ENCODE measurements at places on chromosomes 13 and 19.

DNA sequence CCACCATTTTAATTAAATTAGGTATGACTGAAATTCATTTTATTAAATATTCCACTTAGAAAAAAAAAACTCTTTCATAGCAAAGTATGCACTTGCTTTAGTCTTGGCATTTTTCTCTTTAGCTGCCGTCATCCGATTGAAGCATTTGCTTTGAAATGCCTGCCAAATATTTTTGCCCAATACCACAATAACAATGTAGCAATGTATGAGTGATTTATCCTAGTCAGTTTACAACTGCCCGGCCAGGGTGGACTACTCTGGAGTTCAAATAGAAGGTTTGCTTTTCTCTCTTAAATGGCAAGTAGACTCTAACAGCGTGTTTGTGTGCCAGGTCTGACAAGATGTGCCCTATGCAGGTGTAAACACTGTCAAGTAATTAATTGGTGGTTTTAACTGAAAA, 675.3 kb upstream of the SGCG start:
- no peak for DNase-seq

DNA sequence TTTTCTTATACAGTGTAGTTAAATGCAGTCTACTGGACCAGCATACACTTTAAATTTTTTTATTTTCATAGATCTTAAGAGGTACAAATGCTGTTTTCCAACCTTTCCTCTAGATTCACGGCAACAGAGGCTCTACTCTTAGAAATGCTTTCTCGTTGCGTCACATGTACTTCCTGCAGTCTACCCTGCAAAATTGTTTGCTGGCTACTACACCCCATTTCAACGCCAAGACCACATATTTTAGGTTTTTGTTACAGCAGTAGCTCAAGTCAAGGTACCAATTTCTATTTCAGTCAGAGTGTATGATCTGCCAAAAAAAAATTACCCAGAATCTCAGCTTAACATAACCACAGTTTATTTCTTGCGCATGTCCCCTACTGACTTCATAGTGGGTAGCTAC, 94.1 kb downstream of the TNFSF13B start:
- no peak for DNase-seq

DNA sequence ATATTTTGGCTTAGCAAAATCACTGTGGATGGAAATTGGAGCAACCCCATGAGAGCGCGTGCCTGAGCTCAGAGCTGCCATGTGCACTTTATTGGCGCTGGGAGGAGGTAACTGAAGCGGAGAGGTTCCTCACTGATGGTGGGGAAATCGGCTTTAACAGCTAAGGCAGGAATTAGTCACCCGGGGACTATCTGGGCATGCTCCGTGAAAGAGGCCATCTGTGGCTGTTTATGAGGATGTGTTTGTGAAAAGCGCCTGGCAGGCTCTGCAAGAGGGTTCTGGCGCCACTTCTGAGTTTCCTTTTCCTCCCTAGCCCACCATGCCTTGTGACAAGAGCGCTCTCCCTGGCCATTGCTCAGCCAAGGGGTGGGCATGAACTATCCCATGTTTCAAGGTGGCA, 815.6 kb downstream of the UQCRFS1 start:
- no peak for DNase-seq

- no peak for DNase-seq
Measured at GRCh38 chr13:30290812-30291436, 16.4 kb downstream of the KATNAL1 start.

DNA sequence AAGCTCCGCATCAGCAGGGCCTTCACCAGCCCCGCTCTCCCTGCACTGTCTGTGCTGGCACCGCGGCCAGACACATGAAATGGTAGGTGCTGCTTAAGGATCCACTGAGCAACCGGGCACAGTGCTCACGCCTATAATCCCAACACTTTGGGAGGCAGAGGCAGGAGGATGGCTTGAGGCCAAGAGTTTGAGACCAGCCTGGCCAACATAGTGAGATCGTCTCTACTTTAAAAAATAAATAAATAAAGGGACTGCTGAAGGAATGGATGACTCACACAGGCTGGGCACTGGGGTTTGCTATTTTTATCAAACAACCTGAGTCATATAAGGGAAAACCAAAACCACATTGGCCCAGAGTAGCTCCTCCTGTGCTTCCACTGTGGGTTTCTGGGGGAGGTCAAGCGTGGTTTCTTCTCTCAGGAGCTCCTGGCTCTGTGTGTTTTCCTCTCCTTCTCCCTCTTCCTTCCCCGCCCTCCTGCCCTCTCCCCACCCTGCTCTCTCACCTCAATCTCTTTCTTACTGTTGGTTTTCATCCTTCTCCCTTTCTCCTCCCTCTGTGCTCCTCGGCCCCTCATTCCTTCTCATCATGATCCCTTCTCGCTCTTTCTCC, 21.3 kb downstream of the VRK3 start:
- DNase-seq: no peak

- no peak for DNase-seq
Measured at GRCh38 chr19:45824041-45824471, 8.9 kb upstream of the RSPH6A start.

- DNase-seq: no peak
Measured at GRCh38 chr19:46772170-46773017, 16.0 kb downstream of the SLC1A5 start.

- no peak for DNase-seq
Measured at GRCh38 chr13:100423375-100423774, 165.2 kb downstream of the GGACT start.

GRCh38 chr19:23190341-23190740, 59.9 kb downstream of the ZNF724 start:
- no peak for DNase-seq

DNA sequence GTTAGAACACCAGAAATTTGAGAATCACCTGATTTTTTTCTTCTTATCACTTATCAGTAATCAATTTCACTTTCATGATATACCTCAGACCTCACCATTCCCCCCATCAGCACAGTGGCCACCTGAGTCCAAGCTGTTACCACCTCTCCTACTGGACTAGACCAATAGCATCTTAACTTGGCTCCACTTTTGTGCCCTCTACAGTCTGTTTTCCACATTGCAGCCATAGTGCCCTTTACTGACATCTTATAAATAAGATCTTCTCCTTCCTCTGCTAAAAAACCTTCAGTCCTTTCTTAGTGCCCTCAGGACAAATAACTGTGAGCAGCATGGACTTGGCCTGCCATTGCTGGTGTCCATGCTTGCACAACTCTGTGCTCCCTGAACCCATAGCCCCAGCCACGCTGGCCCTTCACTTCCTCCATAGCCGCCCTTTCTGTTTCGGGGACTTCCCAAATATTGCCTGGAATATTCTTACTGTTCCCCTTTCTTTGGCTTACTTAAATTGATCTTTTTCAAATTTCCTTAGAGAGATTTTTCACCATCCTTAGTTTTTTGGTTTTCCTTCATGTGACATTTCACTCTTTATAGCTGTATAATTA, 380.8 kb downstream of the LMO7 start:
- peak; percentile 44 for DNase-seq

DNA sequence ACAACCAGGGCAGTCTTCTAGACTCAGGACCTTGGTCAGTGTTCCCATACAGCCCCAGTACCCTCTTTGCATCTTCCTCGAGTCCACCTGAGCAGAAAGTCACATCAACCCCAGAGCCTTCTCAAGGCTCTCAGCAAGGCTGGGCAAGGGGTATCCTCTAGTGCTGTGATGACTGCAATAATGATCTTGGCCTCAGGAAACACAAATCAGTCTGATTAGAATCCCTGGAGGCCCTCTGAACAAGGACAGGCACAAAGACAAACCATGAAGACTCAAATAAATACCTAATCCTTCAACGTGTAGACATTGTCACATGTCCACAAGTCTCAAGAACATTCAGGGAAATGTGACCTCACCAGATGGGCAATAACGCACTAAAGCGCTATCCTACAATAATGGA, 468.2 kb downstream of the TBC1D4 start:
- DNase-seq: no peak

DNA sequence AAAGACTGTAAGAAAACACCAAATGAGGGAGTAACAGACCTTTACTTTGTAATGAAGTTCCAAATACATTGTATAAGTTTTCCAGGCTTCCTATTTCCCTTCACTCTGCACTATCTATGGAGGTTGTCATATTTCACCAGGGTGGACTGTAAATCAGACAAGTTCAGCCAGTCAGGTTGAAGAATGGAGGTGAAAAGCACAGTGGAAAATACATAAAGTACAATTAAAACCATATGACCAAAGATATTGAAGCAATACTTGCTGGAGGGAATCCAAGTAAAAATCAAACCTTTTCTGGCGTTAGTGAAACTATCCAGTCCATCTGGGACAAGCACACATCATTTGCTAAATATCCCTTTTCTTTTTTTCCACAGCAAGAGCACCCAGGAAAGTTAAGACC, 3.2 kb downstream of the LHFPL6 start:
- no peak for DNase-seq

DNA sequence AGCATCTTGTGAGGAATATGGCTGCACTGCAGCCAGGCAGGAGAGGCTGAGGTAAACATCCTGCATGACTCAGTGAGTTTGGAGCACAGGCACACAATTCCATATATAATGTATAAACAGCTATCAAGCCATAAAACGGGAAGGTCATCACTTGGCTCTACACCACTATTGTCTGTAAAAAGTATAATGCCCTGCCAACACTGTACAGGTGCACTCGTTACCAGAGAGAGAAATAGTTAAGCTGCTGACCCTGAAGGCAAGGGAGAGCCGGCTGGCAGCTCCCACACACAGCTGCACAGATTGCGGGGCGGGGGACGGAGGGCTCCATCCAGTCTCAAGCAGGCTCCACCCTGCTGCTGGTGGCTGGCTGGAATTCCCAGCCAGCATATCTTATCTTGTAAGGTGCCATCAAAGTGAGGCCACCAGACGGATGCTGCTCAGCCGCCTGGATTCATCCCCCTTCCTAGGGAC, 668.1 kb downstream of the SLITRK5 start:
- DNase-seq: no peak

- DNase-seq: no peak
Measured at GRCh38 chr13:105432438-105432837, 1103.0 kb downstream of the EFNB2 start.

- DNase-seq: no peak
Measured at GRCh38 chr19:5542665-5543064, 25.1 kb downstream of the TINCR start.

DNA sequence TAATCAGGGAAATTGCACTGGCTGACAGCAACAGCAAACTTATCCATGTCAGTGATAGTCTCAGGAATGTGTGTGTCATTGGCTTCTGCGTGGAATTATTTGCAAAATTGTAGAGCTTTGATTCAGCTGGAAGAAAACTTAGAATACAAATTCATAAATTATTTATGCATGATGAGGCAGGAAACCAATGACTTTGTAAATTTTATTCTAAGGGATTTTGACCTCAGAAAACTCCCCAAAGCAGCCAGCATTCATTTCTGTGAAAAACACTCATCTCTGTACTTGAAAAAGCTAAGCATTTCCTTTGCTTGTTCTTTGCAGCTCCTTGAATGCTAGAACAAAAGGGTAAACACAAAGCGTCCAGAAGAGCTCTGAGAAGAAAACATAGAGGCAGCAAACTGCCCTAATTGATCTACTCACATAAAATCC, 162.4 kb downstream of the DCT start:
- DNase-seq: no peak

DNA sequence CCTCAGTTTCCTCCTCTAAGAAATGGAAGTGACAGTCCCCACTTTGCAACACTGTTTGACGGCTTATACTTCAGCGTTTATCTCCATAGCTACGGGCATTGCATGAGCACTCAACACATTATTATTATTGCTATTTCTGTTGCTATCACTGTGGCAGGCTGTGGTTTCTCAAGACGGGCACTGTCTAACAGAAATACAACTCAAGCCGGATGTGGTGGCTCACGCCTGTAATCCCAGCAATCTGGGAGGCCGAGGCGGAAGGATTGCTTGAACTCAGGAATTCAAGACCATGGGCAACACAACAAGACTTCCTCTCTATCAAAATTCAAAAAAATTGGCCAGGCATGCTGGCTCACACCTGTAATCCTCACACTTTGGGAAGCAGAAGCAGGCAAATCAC, 4.9 kb upstream of the ZSWIM4 start:
- DNase-seq: no peak

DNA sequence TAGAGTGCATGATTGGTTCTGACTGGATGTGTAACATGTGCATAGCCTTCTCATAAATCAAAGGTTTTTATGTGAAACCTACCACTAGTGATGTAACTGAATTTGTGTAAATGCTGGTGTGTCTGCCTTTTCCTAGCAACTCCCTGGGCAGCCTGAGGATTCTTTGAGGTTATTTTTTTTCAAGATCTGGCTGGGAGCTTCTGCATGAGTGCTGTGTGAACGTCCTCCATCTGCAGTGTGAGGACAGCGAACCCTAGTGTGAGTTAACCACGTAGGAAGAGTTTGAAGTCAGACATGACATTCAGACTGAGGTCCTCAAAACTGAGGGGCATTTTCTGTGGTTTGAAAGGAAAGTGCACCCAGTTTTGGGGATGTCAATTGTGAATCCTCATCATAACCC, 39.9 kb downstream of the DPRX start:
- DNase-seq: no peak

GRCh38 chr13:112055036-112055914, 11.7 kb upstream of the SOX1 start:
- DNase-seq: no peak

- DNase-seq: no peak
Measured at GRCh38 chr19:8457827-8458226, 13.1 kb downstream of the HNRNPM start.

DNA sequence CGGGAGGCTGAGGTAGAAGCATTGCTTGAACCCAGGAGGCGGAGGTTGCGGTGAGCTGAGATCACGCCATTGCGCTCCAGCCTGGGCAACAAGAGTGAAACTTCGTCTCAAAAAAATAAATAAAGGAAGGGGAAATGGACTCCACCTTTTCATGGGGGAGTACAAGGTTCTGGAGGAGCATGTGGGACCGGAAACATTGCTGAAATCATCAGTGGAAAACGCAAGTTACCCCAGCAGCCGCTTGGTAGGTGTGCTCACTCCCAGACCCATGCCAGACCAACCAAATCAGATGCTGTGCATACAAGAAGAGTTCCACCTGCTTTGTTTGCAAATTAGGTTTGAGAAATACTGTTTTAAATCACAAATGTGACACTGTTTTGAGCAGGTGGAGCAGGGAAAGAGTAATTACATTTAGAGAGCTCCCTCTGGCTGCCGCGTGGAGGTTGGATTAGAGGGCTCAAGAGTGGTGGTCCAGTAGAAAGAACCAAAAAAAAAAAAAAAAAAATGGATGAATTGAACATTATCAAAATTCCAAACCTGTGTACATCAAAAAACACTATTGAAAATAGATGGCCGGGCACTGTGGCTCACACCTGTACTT, 4.9 kb downstream of the ERICH4 start:
- no peak for DNase-seq

- DNase-seq: no peak
Measured at GRCh38 chr13:33351319-33351718, 65.8 kb upstream of the STARD13 start.

DNA sequence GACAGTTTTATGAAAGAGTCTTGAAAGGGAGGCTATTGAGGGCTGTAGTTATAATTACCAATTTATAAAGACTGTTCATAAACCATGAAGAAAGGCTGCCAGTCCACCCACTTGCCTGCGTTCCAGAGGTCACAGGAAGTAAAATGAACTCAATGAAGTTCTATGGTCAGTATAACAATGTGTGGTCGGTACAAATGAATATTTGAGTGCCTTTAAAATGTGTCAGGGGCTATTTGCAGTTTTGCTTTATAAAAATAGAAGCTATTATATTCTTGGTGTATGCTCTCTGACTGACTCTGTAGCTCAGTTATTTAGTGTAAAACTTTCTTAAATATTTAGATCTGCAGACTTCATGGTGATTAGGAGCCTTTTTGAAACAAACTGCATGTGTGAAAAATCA, 47.0 kb downstream of the ESD start:
- no peak for DNase-seq

Measured in CMK (cell line).